ENCODE measurements at places on chromosomes 3 and 15. TPM values are rescaled to one million over a fixed set of nuclear protein-coding genes. Genes with fewer than 3 reads are reported as not detected.

- DNase-seq: no peak
Observed at GRCh38 chr3:119580067-119580760, 922 bp downstream of the ADPRH start.

- DNase-seq: no peak
Observed at GRCh38 chr3:39513791-39514369, 46.4 kb downstream of the MOBP start.

DNA sequence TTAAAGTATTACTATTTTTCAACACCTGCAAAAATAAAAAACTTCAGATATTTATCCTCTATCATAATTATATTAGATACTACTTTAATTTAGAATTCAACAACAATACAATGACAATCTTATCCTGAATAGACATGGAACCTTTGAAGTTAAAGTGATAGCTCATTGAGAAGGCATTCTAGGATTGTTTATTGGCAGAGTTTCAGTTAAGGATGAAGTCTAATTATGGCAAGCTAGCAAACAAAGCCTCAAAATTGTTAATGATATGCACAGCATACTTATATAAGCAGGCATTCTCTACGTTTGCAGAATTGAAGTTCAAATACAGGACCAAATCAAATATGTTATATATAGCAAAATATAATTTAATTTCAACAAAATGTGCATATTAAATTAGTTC, 91.2 kb upstream of the ABI3BP start:
- DNase-seq: no peak

DNA sequence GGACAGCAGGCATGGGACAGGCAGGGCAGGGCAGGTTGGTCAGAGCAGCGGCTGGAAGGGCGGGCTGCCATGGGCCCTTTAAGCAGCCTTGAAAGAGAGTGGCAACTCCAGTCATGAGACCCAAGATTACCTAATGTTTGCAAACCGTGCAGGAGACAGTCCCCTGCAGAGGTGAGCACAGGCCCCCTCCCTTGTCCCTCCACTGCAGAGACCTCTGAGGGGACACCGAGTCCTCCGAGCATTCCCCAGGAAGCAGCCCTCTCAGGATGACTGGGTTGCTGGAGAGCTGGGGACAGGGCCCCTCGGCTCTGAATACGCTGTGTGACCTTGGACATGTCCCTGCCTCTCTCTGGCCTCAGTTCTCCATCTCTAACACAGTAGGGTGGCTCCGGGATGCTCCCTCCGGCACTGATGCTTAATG, 81.4 kb downstream of the IQSEC1 start:
- no peak for DNase-seq

The STRIT1 gene
- not detected for total RNA-seq

All from occipital lobe (tissue), 3 donors.